Esophagus squamous epithelium (tissue), 5 donors: ENCODE measurements at places on chromosomes 6 and 20.

- DNase-seq: no peak
These were observed 29.4 kb upstream of the RNF8 start for GRCh38 chr6:37324131-37325033.

GRCh38 chr20:57881466-57882385, 171.9 kb upstream of the PMEPA1 start:
- DNase-seq: no peak

DNA sequence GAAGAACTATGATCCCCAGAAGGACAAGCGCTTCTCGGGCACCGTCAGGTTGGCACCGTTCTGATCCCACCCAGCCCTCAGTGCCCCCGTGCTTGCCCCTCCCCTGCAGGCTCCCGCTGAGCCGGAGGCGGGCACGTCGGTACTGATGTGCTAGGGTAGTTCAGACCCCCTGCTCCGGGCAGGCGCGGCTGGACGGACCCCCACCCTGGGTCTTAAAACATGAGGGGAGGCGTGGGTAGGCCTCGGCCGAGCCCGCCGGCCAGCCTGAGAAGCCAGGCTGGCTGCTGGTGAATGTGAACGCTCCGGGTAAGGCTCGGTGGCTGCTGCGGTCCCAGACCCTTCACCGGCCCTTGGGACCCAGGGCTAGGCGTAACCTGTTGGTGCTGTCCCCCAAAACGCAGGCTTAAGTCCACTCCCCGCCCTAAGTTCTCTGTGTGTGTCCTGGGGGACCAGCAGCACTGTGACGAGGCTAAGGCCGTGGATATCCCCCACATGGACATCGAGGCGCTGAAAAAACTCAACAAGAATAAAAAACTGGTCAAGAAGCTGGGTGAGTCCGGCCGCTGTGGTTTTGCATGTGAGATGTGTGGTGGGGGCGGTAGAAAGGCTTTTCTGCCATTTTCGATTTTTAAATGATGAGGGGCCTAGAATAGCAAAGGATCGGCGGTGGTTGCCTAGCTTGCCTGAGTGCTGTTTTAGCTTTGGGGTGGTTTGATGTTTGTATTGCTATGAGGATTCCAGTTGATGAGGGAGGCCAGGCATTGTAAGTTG, 964 bp downstream of the RPL10A start:
- no peak for DNase-seq

- no peak for DNase-seq
These were observed 17.0 kb downstream of the CDS2 start for GRCh38 chr20:5143851-5144250.

GRCh38 chr20:25453035-25453810, 45.8 kb downstream of the GINS1 start:
- DNase-seq: no peak

DNA sequence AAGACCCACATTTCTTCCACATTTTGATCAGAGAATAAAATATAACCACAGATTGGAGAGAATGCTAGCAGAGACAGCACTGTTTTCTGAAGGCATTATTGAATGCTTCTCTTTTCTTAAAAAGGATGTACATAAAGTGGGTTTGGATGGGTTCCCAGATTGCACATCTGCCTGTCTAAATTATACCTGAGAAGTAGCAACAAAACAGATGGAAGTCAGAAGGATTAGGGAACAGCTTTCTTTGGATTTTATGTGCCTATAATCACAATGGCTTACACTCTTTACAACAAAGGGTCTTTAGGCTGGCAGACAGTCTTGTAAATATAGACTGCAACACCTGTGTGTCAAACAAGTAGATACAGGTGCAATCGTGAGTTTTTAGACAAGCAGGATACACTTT, 622.2 kb upstream of the MANEA start:
- no peak for DNase-seq

- DNase-seq: no peak
These were observed 56.3 kb upstream of the PRL start for GRCh38 chr6:22353101-22353500.

- DNase-seq: no peak
These were observed 485.9 kb upstream of the JAG1 start for GRCh38 chr20:11159728-11160127.

- no peak for DNase-seq
These were observed 24.0 kb downstream of the C6orf132 start for GRCh38 chr6:42118162-42119001.

GRCh38 chr6:137102050-137102848, 57.5 kb upstream of the IL20RA start:
- no peak for DNase-seq

DNA sequence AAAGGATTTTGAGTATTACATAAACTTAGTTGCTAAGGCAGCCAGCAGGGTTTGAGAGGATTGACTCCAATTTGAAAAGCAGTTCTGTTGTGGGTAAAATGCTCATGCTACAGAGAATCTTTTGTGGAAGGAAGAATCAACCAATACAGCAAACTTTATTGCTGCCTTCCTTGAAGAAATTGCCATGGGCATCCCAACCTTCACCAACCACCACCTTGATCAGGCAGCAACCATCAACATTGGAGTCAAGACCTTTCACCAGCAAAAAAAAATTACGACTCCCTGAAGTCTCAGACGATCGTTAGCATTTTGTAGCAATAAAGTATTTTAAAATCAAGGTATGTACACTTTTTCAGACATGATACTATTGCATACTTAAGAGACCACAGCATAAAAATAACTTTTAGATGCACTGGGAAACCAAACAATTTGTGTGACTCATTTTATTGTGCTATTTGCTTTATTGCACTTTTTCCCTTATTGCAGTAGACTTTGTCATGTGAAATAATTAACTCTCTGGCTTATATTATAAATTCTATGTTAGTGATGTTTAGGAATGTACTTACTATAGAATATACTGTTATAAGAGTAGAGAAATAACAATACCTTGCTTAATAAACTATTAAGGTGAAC, 390.8 kb downstream of the CDKAL1 start:
- no peak for DNase-seq

DNA sequence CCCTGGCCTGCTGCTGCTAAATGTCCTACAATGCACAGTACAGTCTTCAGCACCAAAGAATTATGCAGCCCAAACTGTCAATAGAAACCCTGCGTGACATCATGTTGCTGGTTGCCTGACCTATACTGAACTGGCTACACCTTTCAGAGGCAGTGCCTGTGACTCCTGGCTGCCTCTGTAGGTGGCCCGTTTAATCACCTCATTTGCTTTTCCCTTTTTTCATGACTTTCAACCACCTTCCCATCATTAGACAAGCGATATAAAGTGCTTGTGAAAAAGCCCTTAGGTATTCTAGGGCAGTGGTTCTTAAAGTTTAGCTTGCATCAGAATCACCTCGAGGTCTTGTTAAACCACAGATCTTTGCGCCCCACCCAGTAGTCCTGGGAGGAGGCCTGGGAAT, 33.0 kb upstream of the RIPOR2 start:
- DNase-seq: no peak

DNA sequence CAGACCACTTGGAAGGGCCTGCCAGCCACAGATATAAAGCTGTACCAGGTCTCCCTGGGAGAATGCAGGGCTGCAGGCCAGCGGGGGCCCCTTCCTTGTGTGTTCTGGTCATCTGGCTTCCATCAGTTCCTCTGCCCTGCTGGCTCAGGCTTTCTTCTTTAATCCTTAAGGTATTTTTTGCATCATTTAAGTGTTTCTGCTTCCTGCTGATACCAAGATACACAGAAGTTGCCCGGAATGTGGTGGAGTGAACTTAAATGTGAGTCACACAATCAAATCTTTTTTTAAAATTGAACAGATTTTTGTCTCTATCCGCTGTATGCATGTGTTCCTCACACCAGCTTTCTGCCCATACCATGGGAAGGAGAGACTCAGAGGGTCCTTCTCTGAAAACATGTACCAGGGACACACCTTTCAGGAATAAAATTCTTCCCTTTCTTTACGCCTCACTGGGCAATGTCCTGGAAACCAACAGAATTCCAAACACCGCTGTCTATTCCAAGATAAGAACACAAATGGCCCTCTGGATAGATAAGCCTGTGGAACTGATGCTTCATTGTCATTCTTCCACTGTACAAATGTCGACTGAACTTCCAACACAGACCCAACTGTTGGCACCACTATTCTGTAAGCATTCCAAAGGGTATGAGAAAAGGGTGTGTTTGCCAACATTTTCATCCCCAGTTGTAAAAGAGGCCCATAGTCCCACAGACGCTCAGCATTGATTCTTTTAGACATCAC, 206.2 kb upstream of the MYLIP start:
- no peak for DNase-seq

DNA sequence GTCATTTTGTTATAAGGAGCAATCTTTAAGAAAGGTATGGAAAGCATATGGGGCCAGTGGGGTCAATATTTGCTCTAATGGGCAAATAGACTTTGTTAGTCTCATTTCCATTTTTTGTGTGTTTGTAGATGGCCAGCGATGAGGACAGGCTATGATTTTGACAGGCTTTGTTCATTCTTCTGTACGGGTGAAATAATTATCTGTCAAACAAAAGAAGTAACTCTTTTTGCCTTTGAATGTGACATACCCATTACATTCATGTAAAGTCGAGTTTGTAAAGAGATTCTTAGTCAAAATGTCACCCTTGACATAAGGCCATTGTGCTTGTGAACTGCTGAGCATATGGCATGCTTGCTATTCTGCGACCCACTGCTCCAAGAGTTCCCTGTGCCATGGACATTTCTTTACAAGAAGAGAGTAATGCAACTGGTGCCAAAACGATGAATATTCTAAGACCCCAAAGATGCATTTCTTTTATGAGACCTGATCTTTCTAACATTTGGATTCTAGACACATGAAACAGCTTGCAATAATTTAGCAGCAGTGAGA, 38.2 kb upstream of the JAG1 start:
- DNase-seq: no peak

DNA sequence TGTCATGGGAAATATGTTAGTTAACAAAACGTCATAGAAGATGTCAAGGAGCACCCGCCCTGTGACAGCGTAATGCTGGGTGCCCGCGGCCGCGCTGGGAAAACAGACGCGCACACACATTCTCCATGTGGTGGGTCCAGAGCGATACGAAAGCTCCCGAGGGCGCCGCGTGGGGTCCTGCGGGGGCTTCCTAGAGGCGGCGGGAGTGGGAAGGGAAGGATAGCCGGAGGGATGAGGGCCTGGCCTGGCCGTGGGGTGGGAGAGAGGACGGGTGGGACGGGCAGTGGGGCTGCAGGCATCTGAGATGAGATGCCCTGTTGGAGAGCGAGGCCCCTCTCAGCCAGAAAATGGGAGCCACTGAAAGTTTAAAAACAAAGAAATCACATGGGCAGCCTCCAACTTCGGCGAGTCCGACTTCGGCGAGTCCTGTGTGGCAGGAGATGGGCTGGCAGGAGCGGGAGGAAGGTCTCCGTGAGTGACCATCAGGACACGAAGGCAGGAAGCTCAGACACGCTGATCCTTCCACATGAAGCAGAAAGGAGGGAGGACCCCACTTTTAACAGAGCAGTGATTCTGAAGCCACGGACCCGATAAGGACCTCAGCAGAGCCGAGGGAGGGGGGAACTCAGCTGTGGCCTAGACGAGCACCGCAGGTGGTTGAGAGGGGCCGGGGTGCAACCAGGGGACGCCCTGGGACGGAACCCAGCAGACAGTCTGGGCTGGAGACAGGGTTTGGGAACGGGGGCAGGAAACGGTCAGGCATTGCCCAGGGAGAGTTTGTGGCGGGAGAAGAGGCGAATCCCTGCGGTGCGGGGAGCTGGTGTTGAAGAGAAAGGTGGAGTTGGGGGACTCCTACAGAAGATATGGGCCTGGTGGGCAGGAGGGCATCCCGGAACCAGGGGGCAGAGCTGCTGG, 114.1 kb upstream of the FRMD1 start:
- DNase-seq: no peak

- no peak for DNase-seq
These were observed 31.0 kb downstream of the FOXF2 start for GRCh38 chr6:1420382-1420781.

DNA sequence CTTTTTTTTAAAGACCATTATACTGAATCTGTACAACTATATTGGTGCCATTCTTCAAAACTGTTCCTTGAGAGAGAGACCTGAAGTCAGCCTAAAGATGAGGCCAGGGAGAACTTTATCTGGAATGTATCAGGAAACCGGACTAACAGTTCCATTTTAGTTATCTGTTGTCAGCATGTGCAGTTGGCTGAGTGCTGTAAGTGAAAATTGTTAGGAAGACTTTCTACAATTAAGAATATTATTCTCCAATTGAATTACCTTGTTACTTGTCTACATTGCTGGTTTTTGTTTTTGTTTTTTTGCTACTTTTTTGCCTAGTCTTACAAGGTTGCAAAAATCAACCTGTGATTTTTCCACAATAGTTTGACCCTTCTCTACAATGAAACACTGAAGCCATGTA, 7.5 kb downstream of the CEP57L1 start:
- no peak for DNase-seq

DNA sequence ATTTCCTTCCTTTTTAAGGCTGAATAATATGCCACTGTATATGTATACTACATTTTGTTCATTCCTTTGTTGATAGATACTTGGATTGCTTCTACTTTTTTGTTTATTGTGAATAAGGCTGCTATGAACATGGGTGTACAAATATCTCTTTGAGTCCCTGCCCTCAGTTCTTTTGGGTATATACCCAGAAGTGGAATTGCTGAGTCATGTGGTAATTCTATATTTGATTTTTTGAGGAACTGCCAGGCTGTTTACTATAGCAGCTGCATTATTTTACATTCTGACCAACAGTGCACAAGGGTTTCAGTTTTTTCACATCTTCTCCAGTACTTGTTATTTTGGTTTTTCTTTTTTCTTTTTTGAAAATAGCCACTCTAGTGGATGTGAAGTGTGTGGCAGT, 34.1 kb downstream of the CDS2 start:
- DNase-seq: no peak

- DNase-seq: no peak
These were observed 329.8 kb upstream of the SOX4 start for GRCh38 chr6:21263531-21264287.

DNA sequence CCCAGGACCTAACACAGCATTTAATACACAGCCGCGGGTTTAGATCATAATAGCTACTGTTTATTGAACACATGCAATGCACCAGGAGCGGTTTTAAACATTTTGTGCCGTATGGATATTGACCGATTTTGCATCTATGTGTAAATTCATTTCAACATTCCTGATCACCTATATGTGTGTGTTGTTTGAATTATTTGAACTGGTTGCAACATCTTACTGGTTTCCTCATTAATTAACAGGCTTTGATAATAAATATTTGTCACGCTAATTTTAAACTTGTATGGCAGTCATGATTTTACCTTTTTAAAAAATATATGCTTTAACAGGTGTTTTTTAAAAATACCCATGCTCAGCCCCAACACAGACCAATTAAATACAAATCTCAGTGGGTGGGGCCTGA, 35.8 kb downstream of the CPNE5 start:
- no peak for DNase-seq

GRCh38 chr20:13494019-13494418, 144.7 kb downstream of the TASP1 start:
- no peak for DNase-seq

- no peak for DNase-seq
These were observed 100.5 kb downstream of the PDE10A start for GRCh38 chr6:165562421-165563090.

- DNase-seq: no peak
These were observed 137.3 kb upstream of the PMEPA1 start for GRCh38 chr20:57847104-57847503.

GRCh38 chr6:18161431-18161830, 6.2 kb downstream of the KDM1B start:
- no peak for DNase-seq
